ENCODE measurements at places on chromosomes 12 and 14. TPM values are rescaled to one million over a fixed set of nuclear protein-coding genes. Genes with fewer than 3 reads are reported as not detected.

Gene TMBIM6
- 333 TPM for total RNA-seq

Gene ANKS1B
- 0.07 TPM for total RNA-seq

Gene FZD10
- not detected for total RNA-seq

Gene GPR162
- 9.0 TPM for total RNA-seq

Gene ABHD12B
- total RNA-seq, result not detected

GRCh38 chr14:99028041-99028440, 244.0 kb downstream of the BCL11B start:
- no peak for DNase-seq

DNA sequence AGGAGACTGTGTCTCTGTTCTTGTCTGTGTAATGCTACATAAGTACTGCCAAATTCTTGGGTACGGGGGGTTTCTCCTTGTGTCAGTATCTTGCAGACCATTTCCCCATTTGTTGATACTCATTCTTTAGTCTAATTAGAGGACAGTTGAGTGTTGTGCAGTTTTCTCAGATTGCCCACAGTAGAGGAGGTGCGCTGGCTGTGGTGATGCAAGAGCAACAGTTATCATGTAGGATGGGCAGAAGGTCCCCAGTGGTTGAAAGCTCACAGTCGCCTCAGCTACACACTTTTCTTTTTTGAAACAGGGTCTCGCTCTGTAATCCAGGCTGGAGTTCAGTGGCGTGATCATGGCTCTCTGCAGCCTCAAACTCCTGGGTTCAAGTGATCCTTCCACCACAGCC, 37.8 kb upstream of the ATP2A2 start:
- DNase-seq, result no peak

DNA sequence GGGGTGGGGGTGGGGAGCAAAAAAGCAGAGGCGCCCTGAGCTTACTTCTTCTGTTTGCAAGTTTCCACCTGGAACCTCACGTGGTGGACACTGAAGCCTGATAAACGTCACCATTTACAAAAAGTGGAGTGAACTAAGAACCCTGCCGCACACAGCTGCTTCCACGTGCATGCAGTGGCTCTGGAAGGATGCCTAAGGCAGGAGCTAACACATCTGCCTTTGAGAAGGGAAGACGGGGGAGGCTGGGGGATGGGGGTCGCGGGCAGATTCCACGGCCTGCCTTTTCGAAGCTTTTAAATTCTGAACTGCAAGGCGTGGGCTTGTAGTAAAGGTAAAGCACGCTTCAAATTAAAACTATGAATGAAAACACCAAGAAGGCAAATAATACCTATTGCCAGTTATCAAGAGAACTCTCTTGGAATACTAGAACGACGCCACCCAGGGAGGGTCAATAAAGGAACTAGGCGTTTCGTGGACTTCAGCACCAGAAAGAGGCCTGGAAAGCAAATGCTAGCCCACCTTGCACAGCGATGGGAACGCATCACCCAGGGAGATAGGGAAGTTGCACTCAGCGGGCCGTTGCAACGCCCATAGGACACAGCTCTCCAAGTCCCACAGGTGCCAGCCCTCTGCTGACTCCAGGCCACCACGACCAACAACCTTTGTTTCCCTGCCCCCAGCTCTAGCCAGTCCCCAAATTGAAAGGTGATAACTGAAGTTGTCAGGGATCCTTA, 61.8 kb downstream of the TESC start:
- no peak for DNase-seq

GRCh38 chr14:92590176-92590575, 76.6 kb downstream of the RIN3 start:
- no peak for DNase-seq

GRCh38 chr12:56257491-56258067, 605 bp downstream of the ANKRD52 start:
- no peak for DNase-seq

Data from pulmonary artery endothelial cell (primary cell).